H1 (cell line): ENCODE measurements at places on chromosomes 5 and 9. TPM values are rescaled to one million over a fixed set of nuclear protein-coding genes. Genes with fewer than 3 reads are reported as not detected.

GRCh38 chr9:110329639-110330230 lies 7.9 kb downstream of the TXNDC8 start:
- DNase-seq: no peak

- no peak for DNase-seq
These were observed 557.3 kb upstream of the SEMA6A start for GRCh38 chr5:117131876-117132275.

DNA sequence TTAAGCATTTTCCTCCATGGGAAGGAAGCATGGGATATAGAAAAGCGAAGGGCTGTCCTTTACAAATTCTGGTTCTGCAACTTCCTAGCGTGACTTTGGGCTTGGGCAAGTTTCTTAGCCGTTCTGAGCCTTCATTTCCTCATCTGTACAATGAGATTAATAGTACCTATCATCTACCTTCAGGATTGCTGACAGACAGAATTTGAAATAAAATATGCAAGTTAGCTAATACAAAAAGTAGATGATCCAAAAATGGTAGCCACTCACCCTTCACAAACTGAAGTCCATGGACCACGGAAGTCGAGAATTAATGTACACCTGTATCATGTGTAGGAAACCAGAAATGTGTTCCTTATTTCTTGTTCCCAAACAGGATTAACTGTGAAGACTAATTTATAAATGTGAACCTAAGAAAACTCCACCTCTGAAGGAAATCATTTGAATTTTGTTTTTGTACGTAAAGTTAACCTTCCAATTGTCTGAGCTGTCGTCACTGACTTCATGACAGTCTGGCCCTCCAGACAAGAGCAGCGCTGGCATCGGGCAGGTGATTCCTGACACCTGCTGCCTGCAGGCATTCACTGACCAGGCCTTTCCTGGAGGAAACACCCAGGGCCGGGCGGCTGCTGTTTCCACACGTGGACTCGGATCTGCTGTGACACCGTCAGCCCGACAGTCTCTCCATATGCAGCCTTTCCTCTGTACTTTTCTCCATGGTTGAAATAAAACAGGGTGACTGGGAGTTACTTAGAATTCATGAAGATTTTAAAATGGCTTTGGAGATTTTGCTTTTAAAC lies 63.4 kb downstream of the PSMB7 start:
- no peak for DNase-seq

GRCh38 chr5:150137168-150137957 lies 18.3 kb downstream of the PDGFRB start:
- no peak for DNase-seq

DNA sequence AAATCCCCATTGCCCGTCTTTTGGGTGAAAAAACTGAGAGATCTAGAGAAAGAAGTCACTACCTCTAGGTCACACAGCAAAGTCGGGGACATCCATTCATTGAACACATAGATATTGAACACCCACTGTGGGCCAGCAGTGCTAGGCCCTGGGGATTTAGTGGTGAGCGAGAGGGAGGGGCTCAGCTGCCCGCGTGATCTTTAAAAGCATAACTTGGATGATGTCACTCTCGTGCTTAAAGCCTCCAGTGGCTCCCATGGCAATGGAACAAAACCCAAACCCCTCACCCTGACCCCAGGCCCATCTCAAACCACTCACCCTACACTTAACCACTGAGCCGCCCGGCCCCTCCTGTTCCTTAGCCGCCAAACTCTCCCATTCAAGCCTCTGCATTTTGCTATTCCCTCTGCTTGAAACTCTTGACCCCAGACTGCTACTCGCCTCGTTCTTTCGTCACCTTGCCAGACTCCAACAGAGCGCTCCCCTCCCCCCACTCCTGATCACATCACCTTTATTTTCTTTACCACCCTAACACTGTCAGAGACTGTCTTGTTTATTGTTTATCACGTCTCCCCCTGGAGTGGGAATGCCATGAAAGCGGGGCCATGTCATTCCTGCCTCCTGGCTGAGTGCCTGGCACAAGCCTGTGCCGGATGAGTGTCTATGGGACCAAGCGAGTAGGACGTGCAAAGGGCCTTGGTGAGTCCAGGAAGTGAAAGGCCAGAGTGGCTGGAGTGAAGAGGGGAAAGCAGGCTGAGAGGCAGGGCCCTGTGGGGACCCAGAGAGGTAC lies 710 bp upstream of the PIP5KL1 start:
- no peak for DNase-seq

DNA sequence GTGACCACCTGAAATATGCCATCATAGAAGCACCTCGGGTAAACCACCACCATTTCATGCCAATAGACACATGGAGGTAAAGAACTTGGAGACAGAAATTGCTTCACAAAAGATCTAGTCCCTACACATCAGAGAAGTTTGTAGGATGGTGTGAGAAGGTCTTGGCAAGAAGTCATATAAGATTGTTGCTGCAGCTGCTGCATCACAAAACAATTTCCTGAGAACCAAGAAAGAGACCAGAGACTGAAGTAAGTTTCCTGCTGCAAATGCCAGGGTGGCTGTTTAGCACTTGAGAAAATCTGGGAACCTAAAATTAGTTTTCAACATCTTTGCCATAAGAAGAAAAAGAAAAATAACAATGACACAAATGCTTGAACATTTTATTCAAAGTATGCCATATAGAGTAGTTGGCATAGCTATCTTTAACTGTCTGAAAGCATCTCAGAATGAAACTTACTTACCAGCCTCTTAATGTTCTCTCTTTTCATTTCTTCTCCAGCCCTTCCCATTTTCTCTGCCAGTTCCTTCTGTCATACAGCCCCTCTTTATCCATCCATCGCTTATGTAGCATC lies 114.3 kb downstream of the KCTD16 start:
- no peak for DNase-seq

- no peak for DNase-seq
These were observed 148.4 kb downstream of the C5orf15 start for GRCh38 chr5:133819977-133820471.

DNA sequence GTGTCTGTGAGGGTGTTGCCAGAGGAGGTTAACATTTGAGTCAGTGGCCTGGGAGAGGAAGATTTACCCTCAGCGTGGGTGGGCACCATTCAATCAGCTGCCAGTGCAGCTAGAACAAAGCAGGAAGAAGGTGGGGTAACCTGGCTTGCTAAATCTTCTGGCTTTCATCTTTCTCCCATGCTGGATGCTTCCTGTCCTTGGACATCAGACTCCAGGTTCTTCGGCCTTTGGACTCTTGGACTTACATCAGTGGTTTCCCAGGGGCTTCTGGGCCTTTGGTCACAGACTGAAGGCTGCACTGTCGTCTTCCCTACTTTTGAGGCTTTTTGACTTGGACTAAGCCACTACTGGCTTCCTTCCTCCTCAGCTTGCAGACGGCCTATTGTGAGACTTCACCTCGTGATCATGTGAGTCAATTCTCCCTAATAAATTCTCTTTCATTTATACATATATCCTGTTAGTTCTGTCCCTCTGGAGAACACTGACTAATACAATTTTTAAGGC lies 38.1 kb downstream of the PBX3 start:
- DNase-seq: no peak

GRCh38 chr5:1593903-1594356 lies 70.2 kb upstream of the LPCAT1 start:
- no peak for DNase-seq

DNA sequence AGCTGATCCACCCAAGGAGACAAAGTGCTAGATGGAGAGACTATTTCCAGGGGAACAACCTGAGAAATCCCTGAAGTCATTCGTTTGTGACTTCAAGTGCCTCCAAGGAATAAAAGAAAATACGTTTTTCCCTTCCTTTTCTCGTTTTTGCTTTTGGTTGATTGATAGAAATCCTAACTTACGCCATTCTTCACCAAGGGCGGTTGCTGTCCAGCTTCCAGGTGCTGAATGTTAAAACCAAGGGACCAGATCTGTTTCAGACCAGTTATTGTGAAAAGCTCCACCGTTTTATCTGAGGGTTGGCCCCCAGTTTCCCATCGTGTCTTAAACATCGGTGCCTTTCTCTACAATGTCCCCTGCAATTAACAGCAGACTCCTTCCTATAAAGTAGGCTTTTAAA lies 600.7 kb upstream of the SGCD start:
- DNase-seq: no peak

The PCDHGB7 gene
- 8.7 and 9.5 TPM in 2 replicates for total RNA-seq

The CBY3 gene
- total RNA-seq: 0.39 and 1.4 TPM in 2 replicates

The GFRA3 gene
- total RNA-seq: 0.88 and 1.2 TPM in 2 replicates
